ENCODE measurements at places on chromosomes 7 and 10.

- no peak for DNase-seq
Measured at GRCh38 chr10:29635711-29636144, 957 bp upstream of the SVIL start.

GRCh38 chr10:124012583-124012982, 80.8 kb downstream of the CHST15 start:
- no peak for DNase-seq

DNA sequence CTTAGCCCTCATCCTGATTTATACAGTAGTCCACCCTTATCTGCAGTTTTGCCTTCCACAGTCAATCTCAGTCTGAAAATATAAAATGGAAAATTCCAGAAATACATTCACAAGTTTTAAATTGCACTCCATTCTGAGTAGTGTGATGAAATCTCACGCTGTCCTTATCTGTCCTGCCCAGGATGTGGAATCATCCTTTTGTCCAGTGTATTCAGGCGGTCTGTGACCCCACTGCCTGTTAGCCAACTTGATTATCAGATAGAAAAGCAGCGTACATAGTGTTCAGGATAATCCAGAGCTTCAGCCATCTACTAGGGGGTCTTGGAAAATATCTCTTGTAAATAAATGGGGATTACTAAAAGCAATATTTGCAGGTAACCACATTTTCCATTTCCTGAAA, 146.3 kb downstream of the MALRD1 start:
- DNase-seq = no peak

- DNase-seq = no peak
Measured at GRCh38 chr7:47358944-47359588, 222.8 kb downstream of the TNS3 start.

GRCh38 chr10:98608411-98608810, 161.7 kb upstream of the HPS1 start:
- peak; percentile 24 for DNase-seq

- no peak for DNase-seq
Measured at GRCh38 chr10:87559392-87559791, 54.7 kb downstream of the MINPP1 start.

DNA sequence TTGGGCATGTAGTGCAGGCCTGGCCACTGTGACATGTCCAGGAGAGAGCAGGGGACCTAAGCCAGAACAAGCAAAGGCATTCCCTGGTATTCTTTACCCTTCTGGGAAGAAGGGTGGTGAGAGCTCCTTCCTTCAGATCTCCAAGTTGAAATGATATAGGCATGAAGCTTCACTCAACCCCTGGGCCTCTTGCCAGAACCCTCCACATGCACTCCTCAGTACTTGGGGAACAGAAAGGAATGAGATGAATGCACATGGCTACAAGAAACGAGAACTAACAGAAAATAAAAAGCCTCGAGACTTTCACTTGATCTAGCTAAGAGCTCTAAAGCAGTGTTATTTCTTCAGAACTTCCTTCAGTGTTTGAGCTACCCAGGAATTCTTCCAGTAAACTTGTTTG, 262.2 kb downstream of the ETV1 start:
- no peak for DNase-seq

- no peak for DNase-seq
Measured at GRCh38 chr7:50621206-50621605, 56.0 kb upstream of the DDC start.

GRCh38 chr7:117155694-117156093, 167.2 kb downstream of the WNT2 start:
- no peak for DNase-seq

GRCh38 chr7:140877249-140877524, 47.5 kb downstream of the BRAF start:
- DNase-seq = no peak

DNA sequence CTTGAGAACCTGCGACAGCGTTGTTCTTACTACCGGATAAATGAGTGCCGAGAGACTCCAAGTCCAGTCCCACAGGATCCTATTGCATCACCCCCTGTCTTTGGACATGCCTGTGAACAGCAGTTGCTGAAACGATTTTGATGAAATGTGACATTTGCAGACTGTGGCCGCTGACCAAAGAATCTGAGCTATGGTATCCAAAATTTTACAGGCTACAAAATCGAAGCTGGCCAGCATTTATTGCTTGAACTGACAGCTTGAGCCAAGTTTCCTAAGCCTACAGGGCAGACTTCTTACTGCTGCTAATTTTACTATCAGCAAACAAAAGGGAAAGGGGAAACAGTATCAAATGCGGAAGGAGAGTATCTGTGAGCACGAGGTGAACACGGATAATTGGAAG, 12.1 kb upstream of the NPVF start:
- DNase-seq = peak; percentile 24

GRCh38 chr7:116779931-116780330, 82.5 kb upstream of the CAPZA2 start:
- DNase-seq = no peak

DNA sequence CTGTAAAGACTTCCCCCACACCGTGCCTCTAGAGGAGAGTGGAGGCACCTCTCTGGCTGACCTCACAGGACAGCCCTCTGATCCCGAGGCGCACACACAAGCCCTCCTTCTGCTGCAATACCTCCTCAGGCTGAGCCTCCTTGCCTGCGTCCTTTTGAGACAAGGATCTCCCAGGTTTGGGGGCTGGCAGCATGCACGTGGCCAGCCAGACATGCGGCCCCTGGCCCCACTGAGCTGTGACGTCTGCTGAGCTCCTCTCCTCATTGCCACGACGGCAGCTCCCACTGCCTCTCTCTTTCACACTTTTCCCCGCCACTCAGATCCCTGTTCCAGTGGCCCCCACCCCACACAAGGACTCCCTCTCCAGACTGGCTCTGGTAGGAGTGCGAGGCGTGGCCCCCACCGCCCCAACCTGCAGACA, 12.2 kb upstream of the DNAAF5 start:
- DNase-seq = no peak

- no peak for DNase-seq
Measured at GRCh38 chr10:75613685-75614504, 182.5 kb downstream of the LRMDA start.

GRCh38 chr10:59337201-59337652, 25.1 kb downstream of the FAM13C start:
- no peak for DNase-seq

DNA sequence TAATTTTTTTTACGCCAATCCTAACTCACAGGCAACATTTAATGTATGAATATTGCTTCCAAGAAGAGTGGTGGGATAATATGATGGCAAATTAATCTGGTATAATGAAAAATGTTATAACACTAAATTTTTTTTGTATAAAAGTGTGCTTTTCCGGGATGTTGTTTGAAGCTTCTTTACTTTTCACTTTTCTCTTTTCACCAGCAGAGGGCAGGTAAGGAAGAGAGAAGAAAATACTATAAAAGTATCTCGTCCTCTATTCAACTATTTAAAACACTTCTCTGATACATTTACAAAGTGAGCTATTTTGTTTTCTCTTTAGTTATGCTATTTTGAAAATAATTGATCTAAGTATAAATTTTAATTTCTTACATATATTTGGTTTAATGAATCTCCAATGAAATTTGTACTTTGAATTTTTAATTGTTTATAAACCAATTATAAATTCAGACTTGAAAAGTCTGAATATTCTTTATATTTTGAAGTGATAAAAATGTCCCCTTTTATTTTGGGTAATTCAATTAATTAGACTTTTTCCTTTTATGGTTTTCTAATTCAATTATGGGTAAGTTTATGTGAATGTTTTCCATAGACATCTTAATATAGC, 20.7 kb upstream of the CFTR start:
- DNase-seq = no peak

- DNase-seq = no peak
Measured at GRCh38 chr10:92913973-92914372, 65.7 kb downstream of the EXOC6 start.

GRCh38 chr7:34718867-34719266, 60.8 kb downstream of the NPSR1 start:
- no peak for DNase-seq

DNA sequence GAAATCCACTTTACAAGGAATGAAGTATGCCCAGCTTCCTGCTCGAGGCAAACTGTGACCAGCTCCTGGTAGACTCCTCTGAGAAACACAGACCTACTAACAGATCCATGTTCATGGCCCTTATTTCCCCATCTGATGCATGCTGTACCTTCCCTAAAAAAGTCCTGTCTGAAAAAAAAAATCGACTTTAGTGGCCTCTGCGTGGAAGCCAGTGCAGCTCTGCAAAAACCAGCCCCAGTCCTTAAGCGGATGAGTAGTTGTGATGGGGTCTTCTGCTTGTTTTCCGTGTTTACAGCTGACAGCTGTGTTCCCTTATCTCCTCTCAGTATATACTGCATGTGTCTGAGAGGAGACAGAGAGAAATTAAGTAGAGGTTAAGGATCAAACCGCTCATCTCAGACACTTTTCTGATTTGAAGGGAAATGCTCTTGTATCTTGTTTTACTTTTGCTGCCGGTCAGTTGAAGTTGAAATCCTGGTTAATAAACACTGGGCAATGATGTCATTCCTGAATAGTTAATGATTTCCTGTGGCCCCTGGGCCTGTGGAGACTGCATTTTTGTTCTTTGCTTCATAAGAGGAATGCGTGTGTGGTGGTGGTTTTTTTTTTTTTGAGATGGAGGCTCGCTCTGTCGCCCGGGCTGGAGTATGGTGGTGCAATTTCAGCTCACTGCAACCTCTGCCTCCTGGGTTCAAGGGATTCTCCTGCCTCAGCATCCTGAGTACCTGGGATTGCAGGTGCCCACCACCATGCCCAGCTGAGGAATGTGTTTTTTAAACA, 67.6 kb downstream of the DOCK1 start:
- DNase-seq = no peak

- DNase-seq = no peak
Measured at GRCh38 chr7:69301253-69301652, 297.0 kb upstream of the AUTS2 start.

DNA sequence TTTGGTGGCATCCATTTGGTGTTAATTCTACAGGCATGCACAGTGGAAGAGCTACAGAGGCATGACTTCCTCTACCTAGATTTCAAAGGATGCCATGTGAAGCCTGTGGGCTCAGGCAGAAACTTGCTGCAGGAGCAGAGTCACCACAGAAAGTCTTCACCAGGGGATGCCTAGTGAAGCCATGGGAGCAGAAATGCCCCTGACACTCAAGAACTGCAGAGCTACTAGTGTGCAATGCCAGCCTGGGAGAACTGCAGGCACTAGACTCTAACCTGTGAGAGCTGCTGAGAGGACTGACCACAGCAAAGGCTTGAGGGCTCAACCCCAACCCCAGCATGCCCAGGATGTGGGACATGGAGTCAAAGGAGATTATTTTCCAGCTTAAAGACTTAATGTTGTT, 3.9 kb downstream of the OR9A2 start:
- DNase-seq = no peak

GRCh38 chr10:774223-774622, 84.8 kb upstream of the DIP2C start:
- no peak for DNase-seq

DNA sequence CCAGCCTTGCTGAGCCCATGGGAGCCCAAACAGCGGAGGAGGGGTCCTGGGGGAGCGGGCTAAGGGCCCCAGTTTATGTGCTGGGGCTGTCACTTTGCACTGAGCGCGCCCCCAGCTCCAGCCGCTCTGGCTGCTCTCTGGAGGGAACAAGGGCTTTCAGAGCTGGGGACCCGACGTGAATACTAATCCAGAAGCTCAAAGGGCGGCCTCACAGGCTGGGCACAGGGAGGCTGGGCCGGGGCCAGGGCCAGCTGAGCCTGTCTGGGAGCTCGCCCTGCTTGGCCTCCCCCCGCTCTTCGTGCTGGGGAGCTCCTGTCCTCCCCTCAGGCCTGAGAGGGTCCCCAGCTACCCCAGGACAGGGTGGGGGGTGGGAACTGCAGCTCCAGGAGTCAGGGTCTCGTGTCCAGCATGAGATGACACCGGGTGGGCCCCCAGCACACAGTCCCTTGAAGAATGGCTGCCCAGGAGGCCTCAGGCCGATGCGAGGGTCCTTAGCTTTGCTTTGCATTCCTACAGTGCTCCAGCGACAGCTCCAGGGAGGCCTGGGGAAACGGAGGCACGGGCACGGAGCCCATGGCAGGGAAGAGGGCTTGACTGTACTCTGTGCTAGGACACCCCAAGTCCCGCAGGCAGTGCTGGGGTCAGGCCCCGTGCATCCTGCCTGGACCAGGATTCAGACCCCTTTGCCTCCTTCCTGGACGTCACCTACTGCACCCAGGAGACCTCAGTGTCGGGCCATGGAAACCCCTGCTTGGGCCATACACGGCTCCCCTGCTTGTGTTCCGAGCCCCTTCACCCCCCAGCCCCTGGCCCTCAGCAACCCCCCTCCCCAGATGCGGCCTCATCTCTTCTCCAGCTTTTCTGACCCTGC, 5.8 kb upstream of the AMZ1 start:
- no peak for DNase-seq

- DNase-seq = no peak
Measured at GRCh38 chr10:8338177-8338766, 283.8 kb downstream of the GATA3 start.
